ENCODE measurements at places on chromosomes 3 and 15.

GRCh38 chr3:21462141-21462540 is 288.9 kb downstream of the ZNF385D start:
- DNase-seq = no peak

GRCh38 chr15:69468241-69469121 is 15.9 kb downstream of the RPLP1 start:
- peak; percentile 61 for DNase-seq

DNA sequence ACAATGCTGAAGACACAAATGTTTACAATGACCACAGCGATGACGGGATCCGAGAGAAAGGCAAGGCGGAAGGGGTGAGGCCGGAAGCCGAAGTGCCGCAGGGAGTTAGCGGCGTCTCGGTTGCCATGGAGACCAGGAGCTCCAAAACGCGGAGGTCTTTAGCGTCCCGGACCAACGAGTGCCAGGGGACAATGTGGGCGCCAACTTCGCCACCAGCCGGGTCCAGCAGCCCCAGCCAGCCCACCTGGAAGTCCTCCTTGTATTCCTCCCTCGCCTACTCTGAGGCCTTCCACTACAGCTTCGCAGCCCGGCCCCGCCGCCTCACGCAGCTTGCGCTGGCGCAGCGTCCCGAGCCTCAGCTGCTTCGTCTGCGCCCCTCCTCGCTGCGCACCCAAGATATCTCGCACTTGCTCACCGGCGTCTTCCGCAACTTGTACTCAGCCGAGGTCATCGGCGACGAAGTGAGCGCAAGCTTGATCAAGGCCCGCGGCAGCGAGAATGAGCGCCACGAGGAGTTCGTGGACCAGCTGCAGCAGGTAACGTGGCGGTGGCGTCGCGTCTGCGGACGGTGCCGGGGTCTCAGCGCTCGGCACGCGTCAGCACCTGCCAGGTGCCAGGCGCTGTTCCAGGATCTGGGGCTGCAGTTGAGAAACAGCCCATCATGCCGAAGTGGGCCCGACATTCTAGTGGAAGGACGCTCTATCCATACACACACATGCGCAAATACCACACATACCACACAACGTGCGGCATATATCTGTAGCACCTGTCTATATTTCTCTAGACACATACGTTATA is at the start of gene DLEC1:
DLEC1 (plus strand) TSS at position 108 of the 798 bp plus-strand sequence; CDS start at position 126, 18 bp downstream.
- DNase-seq = peak; percentile 83

DNA sequence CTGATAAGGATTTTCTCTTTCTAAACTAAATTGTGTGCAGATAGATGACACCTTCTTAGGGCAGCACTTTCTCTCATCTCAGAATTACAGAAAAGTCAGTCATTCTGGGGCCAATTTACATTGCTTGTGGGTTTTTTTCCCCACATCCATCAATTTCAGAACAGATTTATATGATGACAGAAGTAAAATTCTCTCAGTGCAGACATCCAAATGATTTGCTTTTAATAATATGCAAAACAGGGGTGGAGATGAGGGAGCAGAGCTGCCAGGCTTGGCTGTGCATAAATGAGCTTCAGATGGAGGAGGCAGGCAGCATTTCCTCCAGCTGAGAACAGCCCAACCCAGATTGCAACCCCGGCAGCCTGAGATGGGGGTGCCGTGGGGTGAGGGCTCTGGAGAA is 44.0 kb downstream of the EDEM1 start:
- no peak for DNase-seq

DNA sequence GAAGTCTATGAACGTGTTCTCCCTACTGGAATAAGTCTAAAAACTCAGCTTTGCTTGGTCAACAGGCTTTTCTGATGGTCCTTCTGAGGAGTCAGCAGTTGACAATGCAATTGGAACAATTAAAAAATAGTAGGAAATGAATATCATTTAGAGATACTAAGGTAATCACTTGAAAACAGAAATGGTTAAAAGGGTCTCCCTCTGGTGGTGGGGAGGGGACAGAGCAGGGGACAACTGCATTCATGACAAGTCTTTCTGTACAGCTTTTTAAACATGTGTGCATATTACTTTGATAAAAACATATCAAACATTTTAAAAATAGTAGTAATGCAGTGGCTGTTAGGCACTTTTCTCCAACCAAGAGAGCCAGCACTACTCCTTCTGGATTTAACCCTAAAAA is 119.9 kb upstream of the FHIT start:
- DNase-seq = peak; percentile 33

- DNase-seq = peak; percentile 63
These were observed 1.1 kb downstream of the SNRK start for GRCh38 chr3:43287500-43287873.

GRCh38 chr3:106813742-106814141 is 563.5 kb upstream of the CCDC54 start:
- no peak for DNase-seq

- no peak for DNase-seq
These were observed 783.7 kb downstream of the AGBL1 start for GRCh38 chr15:86863226-86863915.

GRCh38 chr15:86691091-86691663 is 611.5 kb downstream of the AGBL1 start:
- peak; percentile 28 for DNase-seq

- DNase-seq = peak; percentile 45
These were observed 449.5 kb upstream of the TBL1XR1 start for GRCh38 chr3:177646749-177647148.

- no peak for DNase-seq
These were observed 98.7 kb downstream of the SLCO3A1 start for GRCh38 chr15:91952216-91952615.

DNA sequence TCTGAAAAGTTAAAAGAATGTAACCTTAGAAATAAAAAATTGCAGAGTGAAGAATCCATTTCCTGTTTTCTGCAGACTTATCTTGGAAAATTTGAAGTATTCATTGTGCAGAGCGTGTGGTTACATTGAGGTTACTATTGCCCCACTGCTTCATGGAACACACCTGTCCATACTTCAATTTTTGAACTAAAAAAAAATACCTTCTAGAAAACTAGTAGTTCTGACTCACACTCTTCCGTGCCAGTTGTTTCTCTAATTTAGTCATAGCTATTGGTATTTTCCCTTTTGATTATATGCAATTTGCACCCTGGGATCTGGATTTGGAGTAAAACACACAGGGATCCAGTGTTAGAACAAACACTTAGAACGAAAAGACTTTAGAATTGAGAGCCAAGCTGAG is 111.8 kb upstream of the LYSMD4 start:
- no peak for DNase-seq

GRCh38 chr3:19213603-19214220 is 65.4 kb downstream of the KCNH8 start:
- no peak for DNase-seq

DNA sequence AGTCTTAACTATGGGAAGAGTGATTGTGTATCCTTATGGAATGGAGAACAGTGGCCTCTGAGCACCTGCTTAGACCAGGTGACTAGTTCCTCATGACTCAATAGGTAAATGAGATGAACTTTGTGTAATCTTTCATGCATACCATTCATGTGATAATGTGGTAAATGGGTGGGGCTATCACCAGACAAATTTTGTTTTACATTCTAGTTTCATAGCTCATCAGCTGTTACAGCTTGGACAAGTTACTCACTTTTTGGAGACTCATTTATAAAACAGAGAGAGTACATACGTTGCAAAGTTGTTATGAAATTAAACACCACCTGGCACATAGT is 103.7 kb upstream of the TGFBR2 start:
- DNase-seq = no peak

DNA sequence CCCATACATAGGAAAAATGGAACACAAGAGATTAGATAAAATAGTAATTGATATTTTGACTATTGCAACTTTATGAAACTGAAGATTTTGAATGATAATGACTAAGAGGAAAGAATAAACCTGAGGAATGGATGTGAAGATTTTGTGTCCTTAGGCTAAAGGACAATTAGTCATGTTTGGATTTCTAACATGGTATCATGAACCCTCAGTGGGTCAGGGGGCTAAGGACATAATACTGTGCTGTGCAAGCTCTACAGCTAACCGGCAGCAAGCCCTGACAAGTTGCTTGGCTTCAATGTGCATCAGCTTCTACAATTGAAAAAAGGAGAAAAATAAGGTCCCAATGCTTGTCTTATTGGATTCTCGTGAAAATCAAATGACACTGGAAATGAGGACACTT is 491.0 kb downstream of the MECOM start:
- no peak for DNase-seq

DNA sequence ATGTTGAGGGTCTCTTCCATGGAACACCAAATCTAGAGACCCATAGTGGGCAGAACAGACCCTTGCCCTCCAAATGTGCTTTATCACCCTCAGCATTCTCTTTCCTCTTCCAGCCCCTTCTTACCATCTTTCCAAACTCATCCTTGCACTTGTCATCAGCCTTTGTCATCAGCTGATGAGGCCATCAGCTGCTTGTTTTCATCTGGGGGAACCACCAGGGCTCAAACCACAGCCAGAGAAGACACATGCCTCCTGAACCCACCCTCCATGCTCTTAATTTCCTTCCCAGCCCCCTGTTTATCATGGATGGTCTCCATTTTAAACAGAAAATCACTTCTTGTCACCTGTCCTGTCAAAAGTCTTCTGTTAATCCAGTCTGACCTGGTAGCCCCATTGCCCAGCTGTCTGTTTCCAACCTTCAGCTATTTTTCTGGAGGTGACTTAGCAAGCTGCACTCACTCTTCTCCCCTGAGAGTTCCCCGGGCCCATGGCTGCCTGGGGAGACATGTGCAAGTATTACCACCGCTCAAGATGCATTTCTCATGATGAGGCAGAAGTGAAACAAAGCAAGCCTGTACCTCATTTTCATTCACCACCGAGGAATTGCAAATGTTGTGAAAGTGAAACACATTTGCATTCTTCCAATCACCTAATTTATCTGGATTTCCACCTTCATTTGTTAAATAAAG is 14.7 kb upstream of the SYNM start:
- DNase-seq = no peak

DNA sequence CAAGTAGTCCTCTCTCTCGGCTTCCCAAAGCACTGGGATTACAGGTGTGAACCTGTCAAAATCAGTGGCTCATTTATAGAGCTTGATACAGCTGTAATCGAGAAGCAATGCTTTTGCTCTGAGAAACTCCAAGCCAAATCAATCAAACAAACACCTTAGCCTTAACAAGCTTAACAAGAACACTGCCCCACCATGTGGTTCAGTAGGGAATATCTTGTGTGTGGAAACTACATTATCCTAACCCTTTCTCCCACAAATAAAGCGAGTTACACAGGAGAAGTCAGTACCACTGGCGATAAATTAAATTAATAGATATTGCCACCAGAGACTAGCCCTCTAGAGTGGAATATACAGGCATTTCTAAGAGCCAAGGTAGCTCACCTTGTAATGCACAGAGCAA is 13.9 kb downstream of the CDAN1 start:
- DNase-seq = no peak

- DNase-seq = peak; percentile 24
These were observed 10.3 kb upstream of the MUSTN1 start for GRCh38 chr3:52845157-52845556.

GRCh38 chr3:189496375-189497138 is 134.6 kb upstream of the TP63 start:
- no peak for DNase-seq

DNA sequence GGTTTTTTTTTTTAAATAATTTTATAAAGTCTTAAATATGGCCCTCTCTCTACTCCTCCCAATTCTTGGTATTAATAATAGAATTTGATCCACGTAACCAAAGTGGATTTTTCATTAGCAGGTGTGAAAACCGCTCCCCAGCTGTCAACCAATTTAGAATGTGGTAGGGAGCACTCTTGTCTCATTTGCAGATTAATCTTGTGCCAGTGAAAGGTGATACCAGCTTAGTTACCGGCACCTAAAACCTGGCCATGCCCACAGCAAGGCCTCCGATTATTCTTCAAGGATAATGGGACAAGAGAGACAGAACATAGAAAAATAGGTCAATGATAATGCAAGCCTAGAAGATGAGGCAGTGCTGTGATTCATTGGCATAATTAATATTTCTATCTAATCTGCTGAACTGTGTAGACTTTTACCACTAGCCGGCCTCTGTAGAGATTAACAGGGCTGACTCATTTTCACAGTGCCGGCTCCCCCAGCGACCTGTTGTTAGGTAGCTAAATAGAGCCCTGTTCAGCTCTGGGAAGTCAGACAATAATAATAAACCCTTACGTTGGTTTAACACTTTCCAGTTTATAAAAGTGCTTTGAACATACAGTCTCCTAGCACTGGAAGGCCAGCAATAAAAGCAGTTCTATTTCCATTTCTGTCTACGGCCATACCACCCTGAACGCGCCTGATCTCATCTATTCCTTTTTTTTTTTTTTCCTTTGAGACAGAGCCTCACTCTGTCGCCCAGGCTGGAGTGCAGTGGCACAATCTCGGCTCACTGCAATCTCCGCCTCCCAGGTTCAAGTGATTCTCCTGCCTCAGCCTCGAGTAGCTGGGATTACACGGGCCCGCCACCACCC is 102.9 kb downstream of the SHQ1 start:
- DNase-seq = peak; percentile 87

Measured in small intestine (tissue), 16 donors.